ENCODE measurements at places on chromosomes 2 and 18.

DNA sequence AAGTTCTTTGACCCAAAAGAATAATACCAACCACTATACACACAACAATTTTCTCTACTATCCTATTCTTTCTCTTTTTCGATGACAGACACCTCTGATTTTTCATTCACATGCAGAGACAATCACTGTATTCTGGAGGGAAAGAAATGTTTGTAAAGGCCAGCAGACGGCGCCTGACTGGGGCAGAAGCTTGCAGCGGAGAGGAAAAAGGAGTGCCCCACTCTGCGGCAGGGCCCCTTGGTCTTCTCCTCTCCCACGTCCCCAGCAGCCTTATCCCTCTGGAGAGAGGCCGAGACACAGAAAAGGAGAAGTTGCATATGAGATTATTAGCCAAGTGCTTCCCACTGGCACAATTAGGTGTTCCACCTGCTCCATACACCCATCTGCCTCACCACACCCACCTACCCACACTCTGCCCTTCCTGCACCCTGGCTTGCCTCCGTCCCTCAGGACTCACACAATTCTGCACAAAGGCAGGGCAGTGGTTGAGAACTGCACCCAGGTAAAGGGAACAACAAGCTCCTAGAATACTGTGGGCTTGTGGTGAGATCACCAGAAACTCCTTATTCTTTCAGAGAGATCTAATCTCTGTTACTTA lies 687.3 kb downstream of the NRXN1 start:
- no peak for DNase-seq

DNA sequence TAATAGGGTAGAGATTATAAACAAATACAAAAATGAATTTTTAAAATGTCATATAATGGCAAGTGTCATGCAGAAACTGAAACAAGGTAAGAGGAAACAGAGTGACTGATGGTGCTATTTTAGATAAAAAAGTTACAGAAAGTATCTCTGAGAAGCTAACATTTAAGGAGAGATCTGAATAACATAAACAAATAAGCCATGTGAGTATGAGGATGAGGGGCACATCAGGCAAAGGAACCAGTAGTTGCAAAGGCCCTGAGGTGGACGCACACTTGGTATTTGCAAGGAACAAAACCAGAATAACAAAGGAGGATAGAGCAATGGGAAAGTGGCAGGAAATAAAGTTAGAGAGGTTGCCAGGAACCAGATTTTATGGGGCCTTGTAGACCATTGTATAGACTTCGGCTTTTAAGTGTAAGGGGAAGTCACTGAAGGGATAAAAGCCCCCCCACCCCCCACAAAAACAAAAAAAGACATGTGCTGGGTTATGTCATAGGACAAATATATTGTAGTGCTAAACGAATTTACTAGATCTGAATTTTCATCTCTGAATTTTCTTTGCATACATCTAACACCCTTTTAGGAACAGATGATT lies 159.2 kb downstream of the DTNB start:
- DNase-seq = no peak

DNA sequence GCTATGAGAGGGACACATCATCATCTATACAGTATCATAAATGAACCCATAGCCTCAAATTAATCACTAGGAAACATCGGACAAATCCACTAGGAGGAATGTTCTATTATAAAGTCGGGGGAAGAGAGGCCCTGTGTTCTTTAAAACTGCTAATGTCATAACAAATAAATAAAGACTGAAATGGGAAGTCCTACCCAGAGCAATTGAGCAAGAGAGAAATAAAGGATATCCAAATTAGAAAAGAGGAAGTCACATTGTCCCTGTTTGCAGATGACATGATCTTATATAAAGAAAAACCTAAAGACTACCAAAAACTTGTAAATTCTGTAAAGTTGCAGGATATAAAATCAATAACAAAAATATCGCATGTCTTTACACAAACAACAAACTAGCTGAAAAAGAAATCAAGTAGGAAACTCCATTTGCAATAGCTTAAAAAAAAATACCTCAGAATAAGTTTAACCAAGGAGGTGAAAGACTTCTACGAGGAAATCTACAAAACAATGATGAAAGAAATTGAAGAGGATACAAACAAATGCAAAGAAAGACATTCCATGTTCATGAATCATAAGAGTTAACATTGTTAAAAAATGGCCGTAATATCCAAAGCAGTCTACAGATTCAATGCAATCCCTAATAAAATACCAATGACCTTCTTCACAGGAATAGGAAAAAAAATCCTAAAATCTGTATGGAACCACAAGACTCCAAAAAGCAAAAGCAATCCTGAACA lies 30.6 kb downstream of the RTN4 start:
- DNase-seq = no peak

DNA sequence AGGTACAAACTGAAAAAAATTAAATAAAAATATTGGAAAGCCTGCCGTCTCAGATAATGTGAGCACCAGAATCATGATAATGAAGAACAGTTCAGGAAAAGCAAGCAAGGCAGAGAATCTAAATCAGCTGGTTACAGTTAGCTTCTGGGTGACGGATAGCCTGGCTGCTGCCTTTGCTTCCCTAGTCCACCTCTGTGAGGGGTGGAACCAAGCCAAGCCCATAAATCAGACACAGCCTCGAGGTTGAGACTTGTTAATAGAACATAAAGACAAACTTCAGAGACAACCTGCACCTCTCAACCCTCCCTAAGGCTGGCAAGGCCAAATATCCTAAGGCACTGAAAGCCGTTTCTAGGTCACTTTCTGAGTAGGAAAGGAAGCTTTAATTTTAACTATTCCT lies 334.7 kb upstream of the SLC39A10 start:
- DNase-seq = peak; percentile 11

DNA sequence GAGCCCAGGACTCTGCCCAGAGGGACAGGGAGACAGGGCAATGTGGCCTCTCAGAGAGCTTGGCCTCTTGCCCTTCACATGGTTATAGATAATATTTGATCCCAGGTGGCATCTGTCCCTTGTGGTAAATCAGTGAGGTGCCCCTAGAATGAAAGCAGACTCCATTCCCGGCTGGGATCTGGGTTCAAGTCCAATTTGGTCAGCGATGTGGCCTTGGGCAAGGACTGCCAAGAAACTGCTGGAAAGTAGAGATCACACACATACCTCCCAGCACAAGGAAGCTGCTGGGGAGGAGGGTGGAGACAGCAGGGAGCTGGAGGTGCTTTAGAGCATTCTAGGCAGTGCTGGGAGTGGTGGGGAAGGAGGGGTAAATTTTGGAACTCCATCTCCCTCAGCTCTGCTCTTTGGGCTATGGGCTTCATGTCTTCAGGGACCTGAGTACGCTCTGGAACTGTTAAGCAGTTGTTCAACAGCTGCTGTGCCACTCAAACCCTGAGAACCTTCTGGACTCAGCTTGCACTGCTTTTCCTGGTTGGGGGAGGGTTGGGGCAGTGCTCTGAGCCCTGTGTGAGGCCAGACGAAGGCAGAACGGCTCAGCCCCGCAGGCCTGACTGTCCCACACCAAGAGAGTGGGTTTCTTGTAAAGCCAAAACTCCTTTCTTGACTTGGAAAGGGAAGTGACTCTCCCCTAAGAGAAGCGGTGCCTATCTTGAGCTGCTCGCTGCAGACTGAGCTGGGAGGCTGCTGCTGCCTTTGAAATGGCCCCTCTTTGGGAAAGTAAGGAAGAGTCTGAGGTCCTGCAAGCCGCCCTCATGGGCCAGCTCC lies 23.0 kb downstream of the INPP5D start:
- no peak for DNase-seq

All from COR-L47 (cell line).